ENCODE measurements at places on chromosomes 5 and 9.
A peak's percentile ranks its signal among the peaks of the same experiment; 100 is the strongest.

GRCh38 chr9:22098643-22099332 lies 89.7 kb upstream of the CDKN2B start:
- DNase-seq = no peak

DNA sequence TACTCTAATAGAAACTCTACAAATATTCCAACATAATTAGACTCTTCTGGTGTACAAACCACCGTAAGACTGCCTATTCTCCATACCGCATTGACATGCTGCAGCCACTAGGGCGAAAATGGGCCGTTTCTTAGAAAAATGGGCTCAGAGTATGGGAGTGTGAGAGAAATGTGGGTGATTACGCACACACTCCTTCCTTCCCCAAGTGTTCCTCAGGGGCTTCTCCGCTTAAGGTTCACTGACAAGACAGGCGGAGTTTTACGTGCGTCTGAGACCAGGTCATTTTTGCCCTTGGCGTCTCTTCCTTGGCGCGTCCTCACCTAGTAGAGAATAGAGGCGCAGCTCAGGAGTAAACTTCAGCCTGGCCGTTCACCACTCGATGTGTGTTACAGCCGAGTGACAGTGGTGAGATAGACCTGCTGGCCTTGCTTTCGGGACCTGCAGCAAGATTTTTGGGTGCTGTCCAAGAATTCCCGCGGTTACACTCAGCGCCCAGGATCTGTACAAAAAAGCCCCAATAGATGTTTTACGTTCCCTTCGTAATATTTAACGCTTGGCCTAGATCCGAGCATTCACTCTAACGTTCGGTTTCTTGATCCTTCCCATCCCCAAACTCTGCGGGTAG lies 1.8 kb upstream of the NTRK2 start:
- DNase-seq = no peak

GRCh38 chr5:64822320-64822719 lies 53.6 kb downstream of the CWC27 start:
- DNase-seq = no peak

DNA sequence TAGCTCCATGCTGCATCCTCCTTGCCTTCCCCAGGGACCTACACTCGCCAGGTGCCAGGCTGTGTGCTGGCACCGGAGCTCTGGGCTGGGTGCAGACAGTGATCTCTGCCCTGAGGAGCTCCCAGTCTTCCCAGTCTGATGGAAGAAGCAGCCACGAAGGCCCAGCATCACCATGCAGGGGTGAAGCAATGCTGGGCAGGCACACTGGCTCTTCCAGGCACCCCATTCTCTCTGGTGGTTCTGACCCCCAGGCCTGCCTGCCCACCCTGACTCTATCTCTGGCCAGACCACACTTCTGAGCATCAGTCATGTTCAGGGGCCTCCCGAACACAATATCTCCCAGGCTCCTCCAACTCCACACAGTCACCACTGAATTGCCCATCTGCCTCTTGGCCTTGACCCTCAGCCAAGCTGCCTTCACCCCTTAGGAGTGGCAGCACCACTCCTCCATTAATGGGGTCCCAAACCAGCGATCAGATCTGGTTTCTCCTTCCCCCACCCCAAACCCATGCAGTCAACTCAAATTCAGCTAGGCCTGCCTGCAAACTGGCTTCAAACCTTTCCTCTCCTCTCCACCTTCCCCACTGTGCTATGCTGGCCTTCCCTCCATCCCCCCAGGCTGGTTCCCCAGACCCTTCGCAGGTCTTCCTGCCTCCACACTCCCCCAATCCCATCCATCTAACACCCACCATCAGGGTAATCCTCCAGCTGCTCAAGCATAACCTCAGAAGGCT lies 102.7 kb upstream of the MVB12B start:
- no peak for DNase-seq

DNA sequence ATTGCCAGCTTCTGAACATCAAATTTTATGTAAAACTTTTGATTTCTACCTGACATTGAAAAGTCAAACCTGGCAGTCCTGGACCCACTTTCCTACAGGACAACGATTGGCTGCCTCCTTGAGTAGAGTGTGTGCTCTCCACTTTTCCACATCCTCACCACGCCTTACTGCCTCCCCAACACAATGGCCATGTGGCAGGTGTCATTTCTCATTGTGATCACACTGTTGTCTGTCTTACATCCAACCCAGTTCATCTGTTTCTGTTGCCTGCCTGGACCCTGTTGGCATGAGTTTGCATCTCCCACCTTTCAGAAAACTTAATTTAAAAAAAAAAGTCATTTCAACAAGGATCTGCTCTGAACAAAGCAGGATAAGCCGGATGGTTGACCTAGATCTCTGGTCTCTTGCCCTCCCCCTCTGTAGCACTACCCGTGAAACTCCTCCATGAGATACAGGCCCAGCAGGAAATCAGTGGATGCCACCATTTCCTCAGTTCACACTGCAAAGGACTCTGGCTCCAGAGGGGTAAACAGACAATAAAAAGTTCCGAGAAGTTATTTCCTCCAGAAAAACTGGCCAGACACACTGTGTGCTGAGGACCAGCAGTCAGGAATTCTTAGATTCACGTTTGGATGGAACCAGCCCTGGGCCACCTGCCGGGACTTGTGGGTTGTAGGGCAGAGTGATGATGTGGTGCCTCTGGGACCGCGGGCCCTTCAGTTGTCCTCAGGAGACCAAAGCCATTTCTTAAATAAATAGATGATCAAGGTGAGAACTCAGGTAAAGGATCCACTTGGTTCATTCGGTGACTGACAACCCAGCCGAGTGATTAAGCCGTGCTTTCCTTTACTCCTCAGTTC lies 48.6 kb downstream of the AMBP start:
- no peak for DNase-seq

DNA sequence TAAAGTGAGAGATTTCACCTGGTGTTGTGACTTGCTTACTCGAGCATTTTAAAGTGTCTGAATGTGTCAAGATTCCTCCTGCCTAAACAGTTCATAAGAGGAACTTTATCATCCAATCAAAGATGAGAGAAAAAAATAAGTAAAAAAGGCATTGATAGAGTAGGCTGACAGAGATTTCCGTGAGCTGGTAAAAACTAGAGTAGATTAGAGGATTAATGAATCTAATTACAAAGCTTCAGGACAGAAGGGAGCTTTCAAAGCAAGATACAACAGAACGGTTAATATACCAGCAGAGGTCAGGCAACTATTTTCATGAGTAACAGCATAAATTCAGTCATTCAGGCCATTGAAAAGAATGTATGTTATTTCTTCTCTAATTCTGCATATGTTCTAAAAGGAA lies 91.5 kb downstream of the ADAMTS6 start:
- no peak for DNase-seq

GRCh38 chr5:34775886-34776285 lies 63.1 kb upstream of the TTC23L start:
- DNase-seq = no peak

DNA sequence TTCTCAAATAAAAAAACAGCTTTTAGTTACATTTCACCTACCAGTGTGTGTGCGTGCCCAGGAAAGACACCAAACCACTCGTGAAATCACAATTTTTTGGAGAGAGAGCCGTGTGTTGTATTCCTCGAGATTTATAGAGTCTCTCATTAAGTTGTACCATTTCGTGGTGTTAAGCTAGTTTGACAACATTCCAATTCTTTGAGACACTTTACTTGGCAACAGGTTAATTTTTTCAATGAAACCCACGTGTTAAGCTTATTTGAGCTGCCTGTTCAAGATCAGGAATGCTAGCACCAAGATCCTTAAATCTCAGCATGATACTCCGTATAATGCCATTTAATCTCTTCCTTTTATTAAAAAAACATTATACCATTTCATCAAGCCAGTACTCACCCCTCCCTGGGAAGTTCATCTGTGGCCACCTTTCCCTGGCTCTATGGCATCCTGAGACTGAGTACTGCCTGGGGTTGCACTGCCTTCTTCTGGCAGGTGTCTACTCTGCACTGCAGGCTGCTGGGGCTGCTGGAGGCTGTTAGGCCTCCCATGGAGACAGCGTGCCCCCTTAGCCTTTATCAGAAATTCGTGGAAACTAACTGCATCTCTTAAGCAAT lies 143.7 kb downstream of the ARHGAP26 start:
- no peak for DNase-seq

GRCh38 chr5:34677428-34677827 lies 21.3 kb downstream of the RAI14 start:
- DNase-seq = no peak

GRCh38 chr5:72624641-72625236 lies 117.5 kb upstream of the ZNF366 start:
- DNase-seq = no peak

DNA sequence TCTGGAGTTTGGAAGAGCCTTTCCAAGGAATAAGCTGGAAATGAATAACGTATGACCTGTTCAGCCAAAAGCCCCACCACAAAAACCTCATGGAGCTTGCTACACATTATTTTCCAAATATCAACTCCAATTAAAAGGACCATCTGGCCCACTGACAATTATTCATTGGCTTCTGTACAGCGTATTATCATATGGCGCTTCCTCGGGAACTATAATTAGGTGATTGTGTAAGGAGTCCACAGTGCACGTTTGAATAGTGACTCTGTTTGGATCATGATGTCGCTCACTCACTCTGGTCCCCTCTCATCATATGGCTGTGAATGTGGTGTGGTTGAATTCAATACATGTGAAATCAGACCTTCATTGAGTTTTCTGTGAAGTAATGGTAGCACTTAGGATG lies 52.1 kb downstream of the GDNF start:
- no peak for DNase-seq

GRCh38 chr9:87343816-87344430 lies 153.7 kb upstream of the DAPK1 start:
- no peak for DNase-seq

DNA sequence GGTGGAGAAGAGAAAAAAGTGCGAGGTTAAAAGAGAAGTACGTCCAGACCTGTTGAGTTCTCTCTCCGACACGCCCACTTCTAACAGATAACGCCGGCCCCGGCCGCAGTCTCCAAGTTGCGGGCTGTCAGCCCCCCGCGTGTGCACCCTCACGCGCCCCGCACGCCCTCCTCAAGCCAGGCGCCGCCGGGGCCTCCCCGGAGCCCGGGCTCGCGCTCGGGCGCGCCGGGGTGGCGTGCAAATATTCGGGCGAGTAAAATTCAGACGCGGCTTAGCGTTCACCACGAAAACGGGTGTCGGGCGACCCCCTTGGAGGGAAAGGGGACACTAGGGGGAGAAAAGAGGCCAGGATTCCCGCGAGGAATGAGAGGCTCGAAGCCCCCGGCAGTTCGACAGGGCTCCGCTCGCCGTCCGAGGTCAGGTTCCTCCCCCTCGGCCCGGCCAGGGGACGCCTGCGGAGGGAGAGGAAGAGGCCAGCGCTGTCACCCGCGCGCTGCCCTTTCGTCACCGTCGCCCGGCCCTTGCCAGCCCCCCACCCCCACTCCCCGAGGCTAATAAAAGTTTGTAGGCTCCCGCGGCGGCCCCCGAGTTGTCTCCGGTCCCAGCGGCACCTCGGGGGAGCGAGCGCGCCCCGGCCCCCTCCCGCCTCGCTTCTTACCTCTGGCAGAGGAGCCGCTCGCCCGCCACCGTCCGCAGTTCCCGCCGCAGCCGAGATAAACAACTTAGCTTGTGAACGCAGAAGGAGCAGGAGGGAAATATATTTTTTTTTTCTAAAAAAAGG lies 743 bp downstream of the NR3C1 start:
- peak; percentile 39 for DNase-seq

DNA sequence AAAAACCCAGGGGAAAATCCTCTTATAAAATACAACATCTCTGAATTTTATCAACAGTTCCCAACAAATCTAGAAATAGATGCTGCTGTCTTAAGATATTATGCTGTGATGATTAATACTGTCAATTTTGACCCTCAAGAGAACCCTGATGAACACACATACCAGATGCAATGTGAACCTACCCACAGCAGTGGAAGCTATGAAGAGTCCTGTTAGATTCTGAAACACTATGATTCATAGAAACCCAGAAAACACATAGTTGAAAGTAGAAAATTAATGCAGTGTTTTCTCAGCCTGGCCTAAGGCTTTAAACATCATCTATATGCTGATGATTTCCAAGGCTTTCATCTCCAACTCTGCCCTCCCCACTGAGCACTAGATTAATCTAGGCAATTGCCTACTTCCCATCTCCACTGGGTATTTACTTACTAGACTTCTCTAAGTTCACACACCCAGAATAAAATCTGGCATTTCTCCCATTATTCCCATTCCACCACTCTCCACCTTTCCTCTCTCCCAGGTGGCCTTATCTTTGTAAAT lies 296.2 kb downstream of the CTNND2 start:
- no peak for DNase-seq

GRCh38 chr5:138470322-138471051 lies 5.2 kb downstream of the EGR1 start:
- DNase-seq = no peak

DNA sequence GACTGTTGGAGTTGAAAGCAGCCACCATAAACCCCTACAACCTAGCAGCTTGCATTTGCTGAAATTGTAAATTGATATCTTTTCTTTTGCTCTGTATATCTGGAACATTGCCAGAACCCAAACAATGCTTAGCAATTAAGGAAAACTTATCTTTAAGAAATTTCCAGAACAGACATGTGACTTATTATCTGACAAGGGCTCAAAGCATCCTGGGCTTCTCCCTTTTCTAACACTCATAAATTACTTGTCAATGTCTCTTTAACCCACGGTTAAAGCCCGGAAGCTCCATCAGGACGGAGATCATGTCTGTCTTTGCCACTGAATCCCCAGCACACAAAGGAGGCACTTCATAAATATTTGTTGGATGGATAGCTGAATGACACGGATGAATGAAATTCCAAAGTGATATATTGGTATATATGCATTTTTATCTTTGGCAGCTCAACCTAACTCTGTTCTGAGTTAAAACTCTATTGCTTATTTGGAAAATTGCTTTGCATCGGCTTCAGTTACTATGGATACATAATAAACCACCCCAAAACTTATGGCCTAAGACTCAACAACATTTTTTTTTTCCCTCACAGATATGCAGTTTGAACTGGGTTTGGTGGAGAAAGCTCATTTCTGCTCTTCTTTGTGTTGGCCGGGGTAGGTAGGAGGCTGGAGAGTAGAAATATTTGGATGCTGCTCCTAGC lies 103.1 kb upstream of the CLINT1 start:
- DNase-seq = no peak

- no peak for DNase-seq
These were observed 3.8 kb downstream of the FGF10 start for GRCh38 chr5:44385291-44385900.

- peak; percentile 68 for DNase-seq
These were observed 3.9 kb upstream of the GNAQ start for GRCh38 chr9:78035383-78035993.

- no peak for DNase-seq
These were observed 26.8 kb upstream of the HMGCR start for GRCh38 chr5:75310212-75310611.

- no peak for DNase-seq
These were observed 14.5 kb downstream of the ZDHHC21 start for GRCh38 chr9:14678776-14679175.

DNA sequence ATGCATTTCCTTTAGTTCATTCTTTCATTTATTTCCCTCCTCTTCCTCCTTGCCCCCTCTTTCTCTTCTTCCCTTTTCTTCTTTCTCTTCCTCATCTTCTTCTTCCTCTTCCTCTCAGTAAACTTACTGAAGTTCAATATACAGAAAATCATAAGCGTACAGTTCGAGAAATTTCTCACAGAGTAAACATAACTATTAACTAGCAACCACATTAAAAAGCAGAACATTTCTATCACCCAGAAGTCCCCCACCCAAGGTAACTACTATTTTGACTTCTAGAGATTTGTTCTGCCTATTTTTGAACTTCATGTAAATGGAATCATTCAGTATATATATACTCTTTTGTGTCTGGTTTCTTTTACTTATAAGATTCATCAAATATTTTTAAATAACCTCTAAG lies 48.2 kb downstream of the TNFAIP8 start:
- no peak for DNase-seq

GRCh38 chr9:107190061-107190935 lies 92.8 kb upstream of the RAD23B start:
- no peak for DNase-seq

- no peak for DNase-seq
These were observed 8.7 kb downstream of the FGF1 start for GRCh38 chr5:142677198-142677597.

Data from CD4-positive, alpha-beta T cell treated with Interleukin-4 for 4 hours (primary cell).